ENCODE measurements at places on chromosomes 16 and 17. TPM values are rescaled to one million over a fixed set of nuclear protein-coding genes. Genes with fewer than 3 reads are reported as not detected.

DNA sequence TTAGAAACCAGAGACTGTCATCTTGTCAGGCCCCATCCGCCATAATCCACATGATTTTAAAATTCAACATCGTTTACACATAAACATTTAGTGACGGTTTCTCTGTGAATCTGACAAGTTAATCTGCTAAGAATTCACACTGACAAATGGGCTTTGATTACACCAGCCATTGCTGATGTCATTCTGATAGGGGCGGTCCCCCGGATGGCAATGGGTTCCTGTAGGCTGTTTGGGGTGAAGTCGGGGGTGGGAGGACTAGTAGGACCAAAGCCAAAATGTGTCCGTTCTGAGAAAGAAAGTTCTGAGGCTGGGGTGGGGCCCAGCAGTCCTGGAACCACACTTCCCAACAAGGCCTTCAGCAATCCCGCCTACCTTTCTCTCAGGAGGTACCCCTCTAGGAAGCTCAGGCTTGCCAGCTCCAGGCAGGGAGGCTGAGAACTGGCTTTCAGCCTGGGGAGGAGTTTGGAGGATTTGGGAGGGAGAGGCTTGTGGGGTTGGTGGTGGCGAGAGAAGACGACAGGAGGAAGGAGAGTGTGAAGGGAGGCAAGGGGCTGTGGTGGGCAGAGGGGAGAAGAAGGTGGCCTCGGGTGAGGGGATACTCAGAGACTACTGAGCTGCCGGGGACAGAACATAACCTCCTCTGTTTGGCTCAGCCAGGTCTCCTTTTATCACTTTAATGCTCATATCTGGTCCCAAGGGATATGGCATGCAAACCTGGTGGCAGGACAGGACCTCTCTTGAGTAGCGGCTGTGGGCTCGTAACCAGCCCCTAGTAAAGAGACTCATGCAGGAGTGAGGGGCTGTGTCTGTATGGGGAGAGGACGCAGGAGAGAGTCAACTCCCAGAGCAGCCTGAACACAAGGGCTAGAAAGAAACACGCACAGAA lies 8.6 kb downstream of the HIC1 start:
- no peak for DNase-seq

DNA sequence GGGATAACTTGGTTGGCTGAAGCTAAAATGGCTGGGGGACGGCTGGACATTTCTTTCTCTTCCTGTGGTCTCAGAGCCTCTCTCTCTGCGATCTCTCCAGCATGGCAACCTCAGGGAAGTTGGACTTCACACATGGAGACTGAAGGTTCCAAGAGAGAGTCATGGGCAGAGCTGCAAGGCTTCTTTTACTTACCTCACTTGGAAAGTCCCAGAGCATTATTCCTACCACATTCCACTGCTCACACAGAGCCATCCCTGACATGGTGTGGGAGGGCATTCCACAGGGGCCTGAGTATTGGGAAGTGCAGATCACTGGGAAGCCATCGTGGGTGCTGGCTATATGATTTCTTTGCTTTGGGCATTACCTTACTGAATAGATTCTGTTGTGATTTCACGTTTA lies 9.8 kb upstream of the SLC6A2 start:
- DNase-seq = no peak

- no peak for DNase-seq
Observed at GRCh38 chr17:55580596-55581133, 69.4 kb upstream of the SMIM36 start.

DNA sequence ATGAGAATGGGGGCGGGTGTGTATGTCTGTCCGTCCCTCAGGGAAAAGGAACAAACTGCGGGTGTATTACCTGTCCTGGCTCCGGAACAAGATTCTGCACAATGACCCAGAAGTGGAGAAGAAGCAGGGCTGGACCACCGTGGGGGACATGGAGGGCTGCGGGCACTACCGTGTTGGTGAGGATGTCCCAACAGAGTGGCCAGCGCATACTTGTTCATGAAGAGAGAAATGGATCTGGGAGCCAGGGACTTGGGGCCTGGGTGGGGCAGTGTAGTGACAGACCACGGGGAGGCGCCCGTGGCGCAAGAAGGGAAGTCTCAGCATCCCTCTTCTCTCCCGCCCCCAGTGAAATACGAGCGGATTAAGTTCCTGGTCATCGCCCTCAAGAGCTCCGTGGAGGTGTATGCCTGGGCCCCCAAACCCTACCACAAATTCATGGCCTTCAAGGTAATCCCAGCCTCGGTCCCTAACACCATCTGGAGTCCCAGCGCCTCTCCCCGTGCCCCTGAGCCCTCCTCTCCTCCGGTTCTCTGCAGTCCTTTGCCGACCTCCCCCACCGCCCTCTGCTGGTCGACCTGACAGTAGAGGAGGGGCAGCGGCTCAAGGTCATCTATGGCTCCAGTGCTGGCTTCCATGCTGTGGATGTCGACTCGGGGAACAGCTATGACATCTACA lies 3.5 kb upstream of the C17orf107 start:
- DNase-seq = no peak

DNA sequence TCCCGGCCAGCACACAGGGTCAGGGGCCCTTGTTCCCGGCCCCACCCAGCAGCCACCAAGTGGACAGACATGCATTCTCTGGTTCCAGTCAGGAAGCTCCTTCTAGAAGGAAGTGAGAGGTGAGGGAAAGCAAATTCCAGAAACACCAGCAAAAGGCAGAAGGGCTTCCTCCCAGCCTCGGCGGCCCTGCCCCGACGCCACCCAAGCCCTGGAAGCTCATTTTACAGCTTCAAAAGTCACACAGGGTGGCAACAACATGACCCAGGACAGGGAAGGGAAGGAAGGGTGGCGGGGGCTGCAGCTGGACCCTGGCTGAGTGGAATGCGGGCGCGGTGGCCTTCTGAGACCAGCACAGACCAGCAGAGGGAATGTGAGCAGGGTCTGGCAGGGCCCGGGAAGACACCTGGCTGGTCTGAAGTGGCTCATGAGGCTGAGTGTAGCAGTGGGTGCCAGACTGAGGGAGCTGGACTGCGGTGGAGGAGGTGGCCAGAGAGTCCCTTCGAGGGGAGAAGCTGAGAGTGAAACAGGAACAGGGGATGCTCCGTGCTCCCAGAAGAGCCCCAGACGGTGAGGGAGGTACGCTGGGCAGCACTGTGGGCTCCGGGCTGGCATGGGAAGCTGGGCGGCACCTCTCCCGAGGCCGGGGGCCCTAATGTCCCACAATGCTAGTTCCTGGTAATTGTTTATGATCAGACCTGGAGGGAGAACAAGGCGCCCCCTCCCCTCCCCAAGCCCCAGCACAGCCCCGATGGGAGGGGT lies 1.9 kb upstream of the UNC13D start:
- no peak for DNase-seq

Gene RNF157
- total RNA-seq = 108 TPM

- no peak for DNase-seq
Observed at GRCh38 chr16:4706871-4707270, 13.5 kb downstream of the NUDT16L1 start.

DNA sequence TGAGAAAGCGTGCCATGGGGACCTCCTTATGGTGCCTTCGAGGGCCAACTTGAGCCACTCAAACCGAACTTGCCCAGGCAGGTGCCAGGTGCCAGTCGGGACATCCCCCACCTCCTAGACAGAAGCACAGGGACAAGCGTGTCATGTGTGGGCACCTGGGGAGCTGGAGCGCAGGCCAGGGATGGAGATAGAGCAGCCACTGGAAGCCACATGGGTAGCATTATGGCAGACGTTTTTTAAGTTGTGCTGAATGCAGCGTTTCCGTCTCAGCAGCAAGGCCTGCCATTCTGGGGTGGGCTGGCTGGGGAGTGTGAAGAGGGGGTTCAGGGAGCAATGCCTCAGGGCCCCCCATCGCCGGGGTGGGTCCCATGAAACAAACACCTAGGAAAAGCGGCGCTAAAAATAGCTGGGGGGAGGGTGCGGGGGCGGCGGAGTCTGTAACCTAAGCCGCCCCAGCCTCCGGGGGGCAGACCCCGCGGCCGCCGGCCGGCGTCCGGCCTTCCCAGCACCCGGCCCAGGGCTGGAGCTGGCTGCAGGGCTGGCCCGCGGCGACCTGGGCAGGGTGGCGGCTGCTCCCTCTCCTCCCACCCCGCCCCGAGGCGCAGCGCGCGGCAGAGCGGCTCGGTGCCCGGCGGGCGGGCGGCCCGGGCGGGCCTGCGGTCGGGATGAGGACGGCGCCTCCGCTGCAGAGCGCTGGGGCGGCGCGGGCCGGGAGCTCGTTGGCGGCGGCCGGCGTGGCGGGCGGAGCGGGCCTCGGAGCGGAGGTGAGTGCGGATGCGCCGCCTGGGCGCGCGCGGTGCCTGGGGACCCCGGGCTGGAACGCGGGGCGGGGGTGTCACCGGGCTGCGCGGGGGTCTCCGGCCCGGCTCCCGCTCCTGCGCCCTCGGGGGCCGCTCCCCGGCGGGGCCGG lies at the start of gene ZNF469:
Gene ZNF469 (plus strand): TSS at position 469 of the 910 bp plus-strand sequence. CDS start 44,512 bp downstream, outside the sequence.
- DNase-seq = no peak

GRCh38 chr16:76535-77272 lies 1.3 kb upstream of the MPG start:
- DNase-seq = peak; percentile 60

Gene TMEM235
- not detected for total RNA-seq

DNA sequence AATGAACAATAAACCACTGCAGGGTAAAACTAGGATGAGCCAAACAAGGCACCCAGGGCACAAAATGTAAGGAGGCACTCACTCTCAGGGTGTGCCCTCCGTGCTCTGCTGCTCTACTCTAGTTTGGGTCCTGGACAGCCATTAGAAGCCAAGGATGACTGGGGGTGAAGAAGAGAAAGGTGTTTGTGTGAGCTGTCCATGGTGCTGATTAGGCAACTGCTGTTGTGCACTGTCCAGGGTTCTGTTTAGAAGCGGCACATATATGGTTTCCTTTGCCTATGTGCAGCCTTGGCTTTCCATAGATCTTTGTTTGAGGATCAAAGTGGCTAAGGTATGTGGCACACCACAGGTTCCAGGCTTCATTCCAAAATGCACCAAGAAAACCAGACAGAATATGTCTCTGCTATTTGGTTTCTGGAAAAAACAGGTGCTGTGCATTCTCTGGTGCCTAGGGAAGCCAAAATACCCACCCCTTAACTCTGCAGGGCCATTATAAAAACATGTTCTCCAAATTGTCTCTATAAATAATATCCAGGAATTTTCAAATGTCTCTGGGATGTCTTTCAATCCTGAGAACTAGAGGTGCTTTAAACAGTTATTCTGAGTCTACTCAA lies 123.5 kb downstream of the CBLN1 start:
- peak; percentile 52 for DNase-seq

Gene OR3A3
- total RNA-seq = not detected

DNA sequence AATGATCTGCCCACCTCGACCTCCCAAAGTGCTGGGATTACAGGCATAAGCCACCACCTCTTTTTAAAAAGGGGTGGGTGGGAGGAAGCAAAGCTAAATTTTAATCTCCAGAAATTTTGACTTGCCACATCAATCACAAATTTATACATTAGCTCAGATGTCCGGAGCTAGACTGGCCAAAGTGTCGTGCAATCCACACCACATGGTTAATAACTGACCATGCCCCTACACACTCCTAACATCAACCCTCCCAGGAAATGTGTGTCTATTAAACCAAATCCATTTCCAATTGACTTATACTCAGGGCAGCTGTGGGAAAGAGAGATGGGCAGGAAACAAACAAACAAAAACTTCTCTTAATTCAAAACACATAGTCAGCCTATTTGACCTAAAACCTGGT lies 29.9 kb downstream of the SMURF2 start:
- no peak for DNase-seq

DNA sequence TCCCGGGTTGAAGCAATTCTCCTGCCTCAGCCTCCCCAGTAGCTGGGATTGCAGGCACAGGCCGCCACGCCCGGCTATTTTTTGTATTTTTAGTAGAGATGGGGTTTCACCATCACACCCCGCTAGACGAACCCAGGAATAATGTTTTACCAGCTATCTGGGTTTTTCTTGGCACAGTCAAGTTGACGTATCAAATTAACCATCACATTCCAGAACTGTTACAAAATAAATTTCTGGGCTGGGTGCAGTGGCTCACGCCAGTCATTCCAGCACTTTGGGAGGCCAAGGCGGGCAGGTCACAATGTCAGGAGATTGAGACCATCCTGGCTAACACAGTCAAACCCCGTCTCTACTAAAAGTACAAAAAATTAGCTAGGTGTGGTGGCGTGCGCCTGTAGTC lies 501.2 kb downstream of the SHISA9 start:
- DNase-seq = no peak

GRCh38 chr17:9648521-9649110 lies 3.3 kb downstream of the USP43 start:
- no peak for DNase-seq

DNA sequence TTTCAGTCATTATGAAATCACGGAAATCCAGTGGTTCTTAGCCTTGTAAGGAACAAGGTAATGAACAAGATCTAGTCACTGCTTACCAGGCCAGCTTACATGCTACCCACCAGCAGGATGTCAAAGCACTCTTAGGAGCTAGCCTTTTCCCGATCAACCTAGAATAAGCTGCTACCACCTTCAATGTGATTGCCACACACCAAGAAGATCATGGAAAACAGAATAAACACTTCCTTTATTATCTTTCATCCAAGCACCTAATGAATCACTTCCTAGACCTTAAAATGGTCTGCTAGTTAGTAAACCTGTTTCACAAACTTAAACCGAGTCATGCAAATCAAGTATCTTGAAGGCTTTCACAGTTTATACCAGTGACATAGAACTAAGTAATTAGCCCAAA lies 5.0 kb downstream of the BBS2 start:
- no peak for DNase-seq

Gene ABCA3
- 38.1 TPM for total RNA-seq

DNA sequence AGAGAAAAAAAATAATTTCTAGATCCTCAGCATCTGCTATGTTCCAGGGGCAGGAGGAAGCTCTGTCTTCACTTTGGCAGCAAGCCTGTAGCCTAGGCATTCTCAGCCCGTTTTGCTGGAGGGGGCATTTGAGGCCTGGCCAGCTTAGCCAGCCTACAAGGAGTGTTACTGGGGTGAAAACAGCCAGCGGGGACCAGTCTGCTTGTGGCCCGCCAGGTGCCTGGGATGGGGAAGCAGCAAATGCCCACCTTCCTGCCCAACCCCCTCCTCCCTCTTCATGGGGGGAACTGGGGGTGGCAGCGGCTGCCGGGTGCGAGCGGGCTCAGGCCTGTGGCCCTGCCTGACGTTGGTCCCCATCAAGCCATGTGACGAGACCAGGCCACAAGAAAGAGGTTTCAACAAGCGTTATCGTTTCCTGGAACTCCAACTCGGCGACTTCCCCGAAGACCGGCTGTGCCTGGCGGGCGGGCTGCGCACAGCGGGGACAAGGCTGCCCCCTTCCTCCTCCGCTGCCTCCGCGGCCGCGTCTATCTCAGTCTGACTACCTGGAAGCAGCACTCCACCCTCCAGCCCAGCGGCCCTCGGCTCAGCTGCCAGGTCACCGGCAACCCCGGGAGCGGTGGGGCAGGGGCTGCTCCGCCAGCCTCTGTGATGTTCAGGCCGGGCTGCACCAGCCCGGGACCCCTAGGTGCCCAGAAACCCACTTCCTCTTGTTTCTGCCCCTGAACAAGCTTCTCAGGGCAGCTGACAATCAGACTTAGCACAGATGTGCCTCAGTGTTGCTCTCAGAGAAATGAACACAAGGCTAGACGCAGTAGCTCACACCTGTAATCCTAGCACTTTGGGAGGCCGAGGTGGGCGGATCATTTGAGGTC lies 22.9 kb downstream of the SOCS1 start:
- DNase-seq = no peak

Data from testis (tissue), 5 donors.